Stimulated activated CD4-positive, alpha-beta T cell treated with anti-CD3 and anti-CD28 coated beads, Interleukin-2, amount 100 ng/mL, for 24 hours (primary cell): ENCODE measurements at places on chromosomes 11 and 22.
A peak's percentile ranks its signal among the peaks of the same experiment; 100 is the strongest.

DNA sequence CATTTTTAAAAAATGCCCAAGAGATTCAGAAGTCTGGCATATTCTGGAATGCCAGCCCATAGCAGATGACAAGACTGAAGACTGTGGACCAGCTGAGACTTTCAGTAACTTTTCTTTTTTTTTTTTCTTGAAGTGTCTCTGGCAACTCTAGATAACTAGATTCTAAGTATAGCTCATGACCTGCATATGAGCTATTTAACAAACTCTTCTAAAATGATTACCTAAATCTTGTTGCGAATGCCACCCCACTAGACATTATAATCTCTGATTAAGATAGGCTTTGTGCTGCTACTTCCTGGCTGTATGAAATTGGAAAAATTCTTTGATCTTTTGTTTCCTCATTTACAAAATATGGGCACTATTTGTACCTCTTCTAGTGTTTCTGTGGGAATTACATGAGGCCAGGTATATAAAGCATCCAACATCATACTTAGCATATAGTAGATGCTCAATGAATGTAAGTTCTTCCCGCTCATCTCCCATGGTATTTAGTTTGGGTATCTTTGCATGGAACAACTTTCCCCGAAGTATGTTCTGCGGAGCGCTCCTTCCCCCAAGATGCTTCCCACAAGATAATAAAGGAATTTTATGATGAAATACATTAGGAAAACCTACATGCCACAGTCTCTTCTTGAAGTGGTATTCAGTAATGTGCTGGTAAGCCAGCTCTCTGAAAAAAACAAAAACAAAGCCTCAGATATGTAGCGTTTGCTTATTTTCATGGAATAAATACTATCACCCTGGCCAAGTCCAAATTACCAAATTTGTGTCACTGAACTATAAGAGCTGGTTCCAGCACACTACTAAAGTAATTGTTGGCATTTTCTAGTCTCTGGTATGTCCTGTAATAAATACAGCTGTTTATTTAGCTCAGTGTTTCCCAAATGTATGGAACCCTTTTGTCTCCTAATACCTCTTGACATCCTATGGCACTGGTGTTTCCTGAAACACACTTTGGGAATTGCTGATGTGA, 86.8 kb upstream of the TIMP3 start:
- DNase-seq, result no peak

- no peak for DNase-seq
Measured at GRCh38 chr11:23123753-23124152, 263.5 kb upstream of the CCDC179 start.

DNA sequence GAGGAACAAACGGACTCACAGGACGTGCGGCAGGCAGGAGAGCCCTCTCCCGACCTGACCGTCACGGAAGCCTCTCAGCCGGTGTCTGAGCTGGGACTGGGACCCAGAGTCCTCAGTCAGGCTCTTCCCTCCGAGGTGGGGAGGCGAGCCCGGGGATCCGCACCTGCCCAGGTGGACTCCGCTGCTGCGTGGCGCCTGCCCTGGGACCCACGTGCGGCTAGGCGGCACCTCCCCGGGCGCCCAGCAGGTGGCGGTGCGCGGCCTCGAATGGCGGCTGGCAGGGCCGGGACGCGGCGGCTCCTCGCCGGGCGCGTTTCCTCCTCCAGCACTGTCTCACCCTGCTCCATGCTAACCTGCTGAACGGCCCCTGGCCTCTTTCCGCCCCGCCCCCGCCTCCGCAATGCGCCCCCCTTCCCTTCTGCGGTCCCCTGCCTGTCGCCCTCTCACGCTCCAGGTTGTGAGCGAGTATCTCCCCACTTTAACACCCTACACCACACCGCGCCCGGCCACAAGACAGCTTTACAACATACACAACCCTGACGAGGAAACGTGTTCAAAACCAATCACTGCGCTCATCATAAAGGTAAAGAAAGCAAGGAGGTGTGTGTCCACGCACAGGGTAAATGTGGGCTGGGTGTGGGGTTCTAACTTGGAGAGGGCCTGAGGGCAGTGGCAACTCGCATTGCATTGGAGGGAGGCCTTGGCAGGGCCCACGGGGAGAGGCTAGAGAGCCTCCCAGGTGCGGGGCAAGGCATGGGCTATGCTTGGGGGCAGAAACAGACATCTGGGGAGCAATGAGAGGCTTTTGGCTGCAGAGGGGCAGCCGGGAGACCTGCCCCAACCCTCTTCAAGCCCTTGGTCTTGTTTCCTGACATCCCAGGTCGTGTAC, 25.9 kb upstream of the ATXN10 start:
- DNase-seq, result peak; percentile 86

- DNase-seq, result no peak
Measured at GRCh38 chr22:45918459-45919370, 58.2 kb downstream of the WNT7B start.

DNA sequence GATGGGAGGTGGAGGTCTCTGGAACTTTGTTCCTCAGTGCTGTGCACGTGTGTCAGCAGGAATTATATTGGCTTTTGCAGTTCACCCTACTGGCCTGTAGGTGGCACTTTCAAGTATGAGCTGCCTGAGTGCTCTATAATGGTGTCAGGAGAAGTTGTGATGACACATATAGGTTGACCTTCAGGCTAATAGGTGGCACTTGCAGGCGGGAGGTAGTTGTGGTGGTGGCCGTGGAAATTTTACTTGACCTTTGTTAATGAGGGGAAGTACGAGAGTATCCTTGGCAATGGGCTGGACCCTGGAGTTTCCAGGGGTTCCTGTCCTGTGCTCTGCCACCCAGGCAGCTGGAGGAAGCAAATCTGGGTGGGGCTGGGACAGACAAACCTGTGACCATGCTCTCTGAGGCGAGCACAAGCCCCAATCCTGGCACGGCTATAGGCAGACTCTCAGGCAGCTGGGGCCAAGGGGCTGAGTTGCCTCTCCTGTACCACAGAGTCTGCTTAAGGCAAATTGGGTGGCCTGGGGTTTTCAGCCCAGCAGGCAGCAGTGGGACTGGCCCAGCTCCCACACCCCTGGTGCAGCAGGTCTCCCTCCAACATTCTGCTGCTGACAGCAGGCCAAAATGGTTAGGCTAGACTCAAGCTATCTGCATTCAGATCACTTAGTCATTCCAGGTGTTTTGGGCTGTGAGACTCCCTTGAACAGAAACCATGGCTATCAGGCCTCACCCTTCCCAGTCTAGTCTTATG, 147.5 kb upstream of the CTSC start:
- DNase-seq, result peak; percentile 22

DNA sequence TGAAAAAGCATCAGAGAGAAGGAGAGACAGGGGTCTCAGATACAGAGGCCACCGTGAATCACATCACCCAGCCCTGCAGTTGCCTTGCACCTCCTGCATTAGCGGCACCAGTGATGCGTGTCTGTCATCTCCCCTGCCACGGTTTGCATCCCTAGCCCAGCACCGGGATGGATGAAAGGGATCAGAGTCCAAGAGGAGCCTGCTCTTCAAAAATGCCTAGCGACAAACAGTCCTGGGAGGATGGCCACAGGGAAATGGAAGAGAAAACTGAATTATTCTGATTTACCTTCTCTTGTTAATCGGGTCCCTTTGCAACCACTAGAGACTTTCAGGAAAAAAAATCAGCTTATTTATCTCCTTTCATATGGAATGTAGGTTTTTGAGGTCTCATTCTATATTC, 495.6 kb upstream of the KIRREL3 start:
- DNase-seq, result no peak

GRCh38 chr11:10625982-10626311, 57.5 kb upstream of the LYVE1 start:
- no peak for DNase-seq

GRCh38 chr11:1520209-1520662, 33.7 kb upstream of the MOB2 start:
- no peak for DNase-seq

GRCh38 chr11:44928144-44928543, 22.5 kb downstream of the TP53I11 start:
- no peak for DNase-seq

GRCh38 chr22:36823186-36823839, 6.5 kb upstream of the PVALB start:
- no peak for DNase-seq

GRCh38 chr11:912266-912665, 1.7 kb upstream of the CHID1 start:
- no peak for DNase-seq

- DNase-seq, result no peak
Measured at GRCh38 chr22:37734964-37735451, 38.2 kb downstream of the TRIOBP start.

- no peak for DNase-seq
Measured at GRCh38 chr11:45212566-45213315, 66.3 kb downstream of the PRDM11 start.

DNA sequence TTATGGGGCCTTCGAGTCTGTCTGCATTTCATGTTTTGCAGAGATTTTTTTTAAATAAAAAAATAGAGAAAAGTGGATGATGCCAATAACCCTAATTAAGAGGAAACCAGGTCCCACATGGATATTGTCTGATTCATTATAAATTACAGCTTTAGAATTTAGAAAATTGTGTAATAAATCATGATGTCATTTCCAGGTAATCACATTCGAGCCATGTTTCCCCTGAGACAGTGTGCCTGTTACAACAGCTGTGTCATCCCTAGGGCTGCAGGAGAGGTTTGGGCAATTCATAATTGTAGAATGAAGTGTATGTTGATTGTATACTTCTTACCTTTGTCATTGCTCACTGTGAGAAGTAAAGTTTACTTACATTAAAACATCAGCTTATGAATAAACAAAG, 38.3 kb downstream of the NCAM1 start:
- DNase-seq, result no peak

DNA sequence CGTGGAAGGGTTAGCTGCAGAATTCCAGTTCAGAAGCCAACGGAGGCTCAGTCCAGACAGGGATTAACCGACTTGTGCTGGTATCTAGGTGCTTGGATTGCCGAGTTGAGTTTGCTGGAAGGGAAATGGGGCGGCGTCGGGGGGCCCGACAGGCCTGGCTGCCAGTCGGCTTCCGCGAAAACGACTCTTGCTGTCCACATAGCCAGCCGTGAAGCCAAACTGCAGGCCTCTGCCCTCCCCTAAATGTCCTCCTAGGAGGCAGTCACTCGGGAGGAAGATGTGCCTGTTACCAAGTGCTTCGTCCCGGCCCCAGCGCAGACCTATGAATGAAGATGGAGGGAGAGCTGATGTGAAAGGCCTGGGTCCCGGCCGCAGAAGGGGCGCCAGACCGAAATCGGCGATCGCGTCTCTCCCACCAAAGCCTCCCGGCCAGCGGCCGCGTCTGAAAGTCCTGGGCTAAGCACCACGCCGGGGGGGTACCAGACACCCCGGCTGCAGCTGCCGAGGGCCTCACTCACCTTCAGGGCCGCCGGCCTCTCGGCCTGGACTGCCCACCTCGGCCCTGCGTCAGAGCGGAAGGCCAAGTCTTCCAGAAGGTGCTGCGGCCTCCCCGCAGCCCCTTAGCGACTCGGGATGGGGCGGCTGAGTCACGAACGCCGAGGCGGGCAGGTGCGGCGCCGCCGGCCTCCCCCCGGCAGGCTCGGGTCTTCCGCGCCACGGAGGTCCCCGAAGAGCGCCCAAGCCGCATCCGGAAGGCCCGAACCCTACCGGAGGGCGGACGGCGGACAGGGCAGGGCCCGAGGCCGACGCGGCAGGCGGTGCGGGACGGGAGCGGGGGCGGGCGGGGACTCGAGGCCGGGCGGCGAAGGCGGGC, 7.5 kb downstream of the DPAGT1 start:
- peak; percentile 53 for DNase-seq

DNA sequence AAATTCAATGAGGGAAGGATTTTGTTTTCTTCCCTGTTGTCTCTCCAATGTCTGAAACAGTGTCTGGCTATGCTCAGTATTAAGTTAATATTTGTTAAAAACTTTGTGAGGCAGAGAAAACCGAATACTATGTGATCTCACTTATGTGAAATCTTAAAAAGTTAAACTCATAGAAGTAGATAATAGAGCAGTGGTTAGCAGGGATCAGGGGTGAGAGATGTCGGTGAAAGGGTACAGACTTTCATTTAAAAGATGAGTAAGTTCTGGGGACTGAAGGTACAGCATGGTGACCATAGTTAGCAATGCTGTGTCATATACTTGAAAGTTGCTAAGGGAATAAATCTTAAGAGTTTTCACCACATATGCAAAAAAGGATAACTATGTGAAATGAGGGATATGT, 244.6 kb downstream of the AASDHPPT start:
- no peak for DNase-seq

DNA sequence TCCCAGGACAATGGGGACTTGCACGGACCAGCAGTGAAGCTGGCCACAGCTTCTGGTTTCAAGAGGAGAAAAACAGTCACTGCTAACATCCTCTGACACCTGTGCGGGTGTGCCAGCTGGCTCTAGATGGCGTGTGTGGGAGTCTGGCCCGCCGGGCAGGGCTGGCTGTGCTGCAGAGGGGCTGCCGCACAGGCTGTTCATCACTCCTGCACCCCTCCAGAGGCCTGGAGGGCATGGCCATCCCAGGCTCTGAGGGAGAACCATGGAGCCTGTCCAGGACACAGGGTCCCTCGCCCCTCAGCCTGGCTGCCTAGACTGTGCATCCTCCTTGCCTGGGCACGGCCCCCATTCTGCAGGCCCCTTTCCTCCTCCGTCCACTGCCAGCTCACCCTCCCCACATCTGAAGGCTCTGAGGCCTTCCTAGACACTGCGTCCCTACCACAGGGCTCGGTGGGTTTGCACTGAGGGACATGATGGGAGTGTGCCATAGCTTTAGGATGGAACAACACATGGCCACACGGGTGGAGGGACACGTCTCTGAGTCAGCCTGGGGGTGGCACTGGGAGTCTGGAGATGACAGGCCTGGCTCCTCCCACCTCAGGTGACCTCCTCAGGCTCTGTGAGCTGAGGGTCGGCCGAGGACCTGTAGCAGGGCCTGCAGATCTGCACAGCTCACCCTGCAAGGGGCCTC, 42.1 kb upstream of the GNB1L start:
- no peak for DNase-seq

DNA sequence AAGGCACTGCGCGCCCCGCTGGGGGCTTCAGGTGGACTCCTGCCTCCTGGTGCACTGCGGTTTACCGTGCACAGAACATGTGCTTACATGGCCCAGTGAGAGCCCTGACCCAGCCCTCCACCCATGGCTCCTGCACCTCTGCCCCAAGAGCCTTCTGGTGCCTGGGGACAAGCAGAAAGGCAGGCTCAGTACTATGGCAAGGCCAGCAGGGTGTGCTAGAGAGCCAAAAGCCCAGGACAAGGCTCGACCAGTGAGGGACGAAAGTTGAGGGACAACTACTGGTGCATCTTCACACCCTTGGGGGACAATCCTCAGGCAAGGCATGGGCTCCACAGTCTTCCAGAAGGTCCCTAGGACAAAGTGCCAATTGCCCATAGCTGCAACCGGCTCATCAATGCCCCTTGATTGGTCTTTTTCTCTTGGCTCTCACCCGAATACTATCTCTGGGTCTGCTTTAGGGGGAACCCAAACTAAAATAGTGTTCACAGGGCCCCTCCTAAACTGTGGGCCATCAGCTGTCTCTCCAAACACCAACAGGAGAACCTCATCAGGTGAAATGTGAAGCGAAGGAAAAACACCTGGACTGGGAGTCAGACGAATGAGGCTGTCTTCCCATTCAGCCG, 13.5 kb downstream of the PGA5 start:
- peak; percentile 76 for DNase-seq

GRCh38 chr11:13772223-13773046, 104.0 kb downstream of the FAR1 start:
- no peak for DNase-seq

- no peak for DNase-seq
Measured at GRCh38 chr11:14418801-14419417, 59.9 kb upstream of the RRAS2 start.
